Fibroblast of skin of left quadriceps (primary cell): ENCODE measurements at places on chromosomes 11 and 22.

- DNase-seq, result no peak
Measured at GRCh38 chr22:49422701-49423100, 405.0 kb downstream of the BRD1 start.

DNA sequence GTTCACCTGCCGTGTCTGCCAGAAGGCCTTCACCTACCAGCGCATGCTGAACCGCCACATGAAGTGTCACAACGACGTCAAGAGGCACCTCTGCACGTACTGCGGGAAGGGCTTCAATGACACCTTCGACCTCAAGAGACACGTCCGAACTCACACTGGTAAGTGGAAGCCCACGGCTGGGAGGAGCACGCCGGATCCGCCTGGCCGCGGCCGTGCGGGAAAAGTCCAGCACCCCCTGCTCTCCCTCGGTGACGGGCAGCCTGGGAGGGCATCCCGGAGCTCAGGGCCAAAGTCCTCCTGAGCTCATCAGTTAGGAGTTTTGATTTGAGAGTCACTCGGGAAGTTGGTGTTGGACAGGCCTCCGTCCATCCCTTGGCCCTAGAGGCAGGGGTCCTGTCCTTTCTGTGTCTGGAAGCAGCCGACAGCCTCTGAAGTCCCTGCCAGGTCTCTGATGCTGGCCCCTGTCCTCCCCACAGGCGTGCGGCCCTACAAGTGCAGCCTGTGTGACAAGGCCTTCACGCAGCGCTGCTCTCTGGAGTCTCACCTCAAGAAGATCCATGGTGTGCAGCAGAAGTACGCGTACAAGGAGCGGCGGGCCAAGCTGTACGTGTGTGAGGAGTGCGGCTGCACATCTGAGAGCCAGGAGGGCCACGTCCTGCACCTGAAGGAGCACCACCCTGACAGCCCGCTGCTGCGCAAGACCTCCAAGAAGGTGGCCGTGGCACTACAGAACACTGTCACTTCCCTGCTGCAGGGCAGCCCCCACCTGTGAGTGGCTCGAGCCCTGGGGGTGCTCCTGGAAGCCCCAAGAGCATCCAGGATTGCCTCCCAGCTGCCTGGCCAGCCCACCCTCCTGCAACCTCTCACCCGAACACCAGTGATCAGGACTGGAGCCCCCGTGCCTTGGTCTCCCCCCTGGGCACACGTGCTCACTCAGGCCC lies 8.0 kb downstream of the OVOL1 start:
- DNase-seq, result no peak

DNA sequence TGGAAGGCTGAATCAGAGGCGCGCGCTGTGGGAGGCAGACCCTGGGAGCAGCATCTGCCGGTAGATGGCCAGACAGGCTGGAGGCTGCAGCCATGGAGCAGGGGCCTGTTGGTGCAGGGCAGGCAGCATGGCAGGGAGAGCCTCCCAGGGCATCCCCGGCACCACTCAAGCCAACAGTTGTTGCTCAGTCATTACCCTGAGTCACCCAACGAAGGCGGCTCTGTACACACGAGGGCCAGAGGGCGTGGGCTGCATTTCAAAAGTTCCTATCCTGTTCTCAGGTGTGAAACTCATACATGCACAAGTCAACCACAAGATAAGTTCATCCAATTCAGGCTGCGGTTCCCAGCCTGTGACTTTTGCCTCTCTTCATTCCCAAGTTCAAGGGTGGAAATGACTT lies 2.6 kb downstream of the ANO1 start:
- DNase-seq, result no peak

- no peak for DNase-seq
Measured at GRCh38 chr11:6397636-6398035, 7.4 kb downstream of the SMPD1 start.

DNA sequence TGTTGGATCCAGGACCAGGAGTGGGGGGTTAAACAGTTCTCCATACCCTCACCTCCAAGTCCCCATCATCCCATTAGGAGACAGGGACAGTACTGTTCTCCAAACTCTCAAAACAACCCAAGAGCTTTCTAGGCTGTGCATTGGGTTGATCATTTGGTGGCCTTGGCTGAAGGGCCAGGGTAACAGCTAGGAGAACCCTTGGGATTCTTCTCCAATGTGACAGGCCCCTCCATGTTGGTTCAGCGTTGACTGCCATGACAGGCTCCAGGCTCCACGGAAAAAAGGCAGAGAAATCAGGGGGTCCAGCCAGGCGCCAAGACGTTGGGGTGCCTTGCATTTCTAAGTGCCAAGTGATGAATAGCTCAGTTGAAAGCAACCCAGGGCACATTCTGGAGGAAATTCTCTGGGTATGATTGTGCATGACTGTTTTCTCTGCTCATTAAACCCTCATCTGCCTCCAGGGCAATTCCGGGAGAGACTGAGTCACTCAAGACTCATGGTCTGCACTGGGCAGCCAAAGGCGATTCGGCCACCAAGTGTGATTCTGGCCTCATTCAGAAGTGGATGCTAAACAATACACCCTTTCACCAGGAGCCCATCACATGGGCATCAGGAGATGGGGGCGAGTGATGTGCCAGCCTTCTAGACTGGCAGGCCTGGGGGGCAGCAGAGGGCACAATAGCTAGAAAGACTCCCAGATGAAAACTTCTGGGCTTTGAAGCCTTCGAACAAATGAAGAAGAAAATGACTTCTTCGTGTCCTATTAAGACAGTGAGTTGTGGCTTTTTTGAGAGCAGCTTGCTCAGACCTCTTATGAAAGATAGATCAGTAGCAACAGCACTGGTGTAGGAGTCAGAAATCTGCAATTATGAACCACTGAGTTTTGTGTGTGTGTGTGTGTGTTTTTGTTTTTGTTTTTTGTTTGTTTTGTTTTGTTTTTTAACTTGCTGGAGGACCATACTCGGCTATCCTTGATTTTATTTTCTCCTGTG lies 27.7 kb downstream of the CD44 start:
- DNase-seq, result no peak

DNA sequence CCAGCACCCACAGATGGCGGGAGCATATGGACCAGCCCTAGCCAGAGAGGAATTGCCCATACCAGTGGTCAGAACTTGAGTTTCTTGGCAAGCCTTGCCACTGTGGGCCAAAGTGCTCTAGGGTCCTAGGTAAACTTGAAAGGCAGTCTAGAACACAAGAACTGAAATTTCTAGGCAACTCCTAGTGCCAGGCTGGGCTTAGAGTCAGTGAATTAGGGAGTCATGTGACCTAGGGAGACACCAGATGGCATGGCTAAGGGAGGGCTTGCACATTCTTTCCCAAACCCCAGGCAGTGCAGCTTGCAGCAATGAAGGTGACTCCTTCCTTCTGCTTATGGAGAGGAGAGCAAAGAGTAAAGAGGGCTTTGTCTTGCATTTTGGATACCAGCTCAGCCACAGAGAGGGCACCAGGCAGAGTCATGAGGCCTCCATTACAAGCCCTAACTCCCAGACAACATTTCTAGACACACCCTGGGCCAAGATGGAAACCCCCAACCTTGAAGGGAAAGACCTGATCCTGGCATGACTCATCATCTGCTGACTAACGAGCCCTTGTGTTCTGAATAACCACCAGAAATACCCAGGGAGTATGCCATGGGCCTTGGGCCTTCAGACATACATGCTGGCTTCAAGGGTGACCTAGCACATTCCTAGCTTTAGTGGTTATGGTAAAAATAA lies 19.2 kb upstream of the OR56A3 start:
- no peak for DNase-seq

DNA sequence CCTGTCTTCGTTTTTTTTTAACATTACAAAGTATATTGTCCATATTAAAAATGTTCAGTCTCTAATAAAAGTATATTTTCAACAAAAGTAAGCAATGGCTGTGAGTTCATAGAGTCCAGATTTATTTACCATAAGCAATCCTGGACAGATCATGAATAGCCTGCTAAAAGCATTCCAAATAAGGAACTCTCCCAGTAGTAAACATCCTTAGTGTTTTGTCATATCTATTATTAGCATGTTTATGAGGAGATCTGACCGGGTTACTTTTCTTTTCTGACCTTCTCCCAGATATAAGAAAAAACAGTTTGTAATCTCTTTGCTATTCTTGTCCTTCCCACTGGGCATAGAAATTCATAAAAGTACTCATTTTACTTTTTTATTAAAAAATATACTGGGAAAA lies 403.9 kb upstream of the ANO3 start:
- DNase-seq, result no peak

DNA sequence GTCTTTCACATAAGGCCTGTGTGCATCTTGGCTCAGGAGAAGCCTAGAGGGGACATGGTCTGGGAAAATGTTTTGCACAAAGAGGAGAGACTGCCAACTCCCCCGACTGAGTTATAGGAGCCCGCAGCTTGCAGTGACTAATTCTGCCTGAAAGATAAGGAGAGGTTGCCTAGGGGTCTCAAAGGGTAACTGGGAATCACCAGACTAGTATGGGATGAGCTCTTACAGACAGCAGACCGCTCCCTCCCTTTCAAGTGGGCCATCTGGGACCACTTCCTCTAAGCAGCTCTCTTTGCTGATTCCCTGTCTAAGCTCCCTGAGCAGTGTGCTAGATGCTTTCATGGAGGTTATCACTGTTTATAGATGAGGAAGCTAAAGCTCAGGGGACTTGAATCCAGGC lies 105.1 kb downstream of the TENM4 start:
- no peak for DNase-seq

DNA sequence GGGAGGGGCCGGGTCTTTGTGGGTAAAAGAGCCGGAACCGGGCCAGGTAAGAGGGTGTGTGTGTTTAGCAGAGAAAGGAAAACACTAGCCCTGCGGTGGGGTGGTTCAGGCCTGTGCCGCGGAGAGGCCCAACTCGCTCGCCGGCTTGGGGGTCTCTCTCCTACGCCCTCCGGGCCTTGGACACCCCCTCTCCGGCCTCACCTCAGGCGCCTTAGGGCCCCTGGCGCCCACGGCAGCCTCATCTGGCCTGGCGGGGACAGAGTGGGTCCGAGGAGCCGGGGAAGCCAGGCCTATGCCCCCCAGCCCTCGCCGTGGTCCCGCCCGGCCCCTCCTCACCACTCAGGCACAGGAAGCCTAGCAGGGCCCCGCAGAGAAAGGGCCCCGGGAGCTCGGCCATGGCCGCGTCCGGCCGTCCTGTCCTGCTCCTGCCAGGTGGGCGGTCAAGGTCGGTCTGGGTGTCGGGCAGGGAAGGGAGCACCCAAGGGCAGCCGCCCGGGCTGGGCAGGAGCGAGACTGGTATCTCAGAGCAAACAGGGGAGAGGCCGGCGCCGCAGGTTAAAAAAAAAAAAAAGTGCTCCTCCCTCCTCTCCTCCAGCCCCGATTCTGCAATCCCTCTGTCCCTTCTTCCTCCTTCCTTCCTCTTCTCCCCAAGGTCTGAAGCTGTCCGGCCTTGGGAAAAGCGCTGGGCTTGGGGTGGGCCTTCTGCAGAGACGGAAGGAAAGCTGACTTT lies at the start of gene VSIG2:
VSIG2 (minus strand) TSS at position 515 of the 730 bp plus-strand sequence; CDS start at position 397, 118 bp downstream.
- DNase-seq, result no peak

DNA sequence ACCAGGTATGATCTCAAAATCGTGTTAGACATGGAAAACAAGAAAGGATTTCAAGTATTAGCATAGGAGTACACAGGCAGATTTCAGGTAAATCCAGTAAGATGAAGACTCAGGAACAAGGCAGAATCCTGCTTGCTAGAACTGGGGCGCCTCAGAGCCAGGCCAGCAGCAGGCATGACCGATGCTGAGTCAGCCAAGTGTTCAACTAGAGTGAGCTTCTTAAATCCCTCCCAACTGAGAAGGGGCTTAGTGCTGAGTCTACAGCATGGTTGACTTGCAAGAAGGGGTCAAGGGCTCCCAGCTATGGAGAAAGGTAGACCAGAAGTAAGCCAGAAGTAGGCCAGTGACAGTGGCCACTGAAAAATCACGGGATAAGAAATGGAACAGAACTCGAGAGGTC lies 12.4 kb downstream of the GRAP2 start:
- no peak for DNase-seq

DNA sequence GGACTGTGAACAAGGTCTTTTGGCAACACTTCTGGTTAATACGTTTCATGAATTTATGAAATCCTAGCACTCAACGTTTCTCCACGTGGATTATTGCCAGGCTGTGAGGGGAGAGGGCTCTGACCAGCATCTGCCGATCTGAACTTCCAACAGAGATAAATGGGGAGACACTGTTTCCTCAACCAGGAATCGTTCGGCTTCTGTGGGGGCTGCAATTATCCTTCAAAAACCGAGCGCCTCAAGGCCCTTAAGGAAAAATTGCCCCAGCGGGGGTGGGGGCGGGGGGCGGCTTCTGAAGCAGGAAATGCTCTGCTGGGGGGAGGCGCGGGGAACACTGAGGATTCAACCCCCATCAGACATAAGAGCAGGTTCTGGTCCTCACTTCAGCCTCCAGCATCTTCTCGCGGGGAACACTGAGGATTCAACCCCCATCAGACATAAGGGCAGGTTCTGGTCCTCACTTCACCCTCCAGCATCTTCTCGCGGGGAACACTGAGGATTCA lies 155.6 kb downstream of the BRD1 start:
- DNase-seq, result no peak

DNA sequence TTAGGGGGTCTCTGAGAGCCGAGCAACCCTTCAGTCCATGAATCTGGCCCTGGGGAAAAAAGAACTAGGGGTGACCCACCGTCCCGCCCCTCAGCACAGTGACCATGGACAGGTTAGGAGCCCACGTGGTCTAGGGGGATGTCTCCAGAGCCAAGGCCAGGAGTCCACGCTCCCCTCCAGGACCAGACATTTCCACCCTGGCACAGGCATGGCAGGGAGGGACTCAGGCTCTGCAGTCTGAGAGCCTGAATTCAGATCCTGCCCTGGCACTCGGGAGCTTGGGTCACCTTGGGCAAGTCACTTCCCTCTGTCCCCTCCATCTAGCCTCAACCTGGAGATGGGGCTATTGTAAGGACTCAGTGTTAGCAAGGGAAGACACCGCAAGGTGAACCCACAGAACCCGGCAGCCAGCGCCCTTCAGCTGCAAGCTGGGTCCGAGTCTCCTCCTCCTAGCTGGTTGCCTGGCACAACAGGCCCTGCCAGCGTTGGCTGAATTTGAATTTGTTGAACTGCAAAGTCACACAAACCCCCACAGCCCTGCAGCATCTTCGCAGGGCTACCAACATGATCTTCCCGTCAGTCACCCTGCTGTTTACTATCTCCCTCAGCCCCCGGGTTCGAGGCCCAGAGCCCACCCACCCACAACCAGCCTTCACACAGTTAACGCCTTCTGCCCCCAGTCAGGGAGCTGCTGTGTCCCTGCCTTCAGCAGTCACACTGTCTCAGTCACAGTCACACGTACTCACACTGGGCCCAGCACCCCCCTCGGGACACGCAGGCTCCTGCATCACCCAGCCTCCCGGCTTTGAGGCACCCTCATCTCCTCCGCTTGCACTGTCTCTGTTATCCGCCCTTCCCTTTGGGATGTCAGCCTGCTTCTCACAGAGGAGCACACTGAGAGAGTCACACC lies 603 bp upstream of the PDGFB start:
- no peak for DNase-seq

GRCh38 chr22:25881210-25881755 lies 139.3 kb downstream of the MYO18B start:
- no peak for DNase-seq

GRCh38 chr11:118892964-118893363 lies 9.3 kb downstream of the CXCR5 start:
- no peak for DNase-seq

DNA sequence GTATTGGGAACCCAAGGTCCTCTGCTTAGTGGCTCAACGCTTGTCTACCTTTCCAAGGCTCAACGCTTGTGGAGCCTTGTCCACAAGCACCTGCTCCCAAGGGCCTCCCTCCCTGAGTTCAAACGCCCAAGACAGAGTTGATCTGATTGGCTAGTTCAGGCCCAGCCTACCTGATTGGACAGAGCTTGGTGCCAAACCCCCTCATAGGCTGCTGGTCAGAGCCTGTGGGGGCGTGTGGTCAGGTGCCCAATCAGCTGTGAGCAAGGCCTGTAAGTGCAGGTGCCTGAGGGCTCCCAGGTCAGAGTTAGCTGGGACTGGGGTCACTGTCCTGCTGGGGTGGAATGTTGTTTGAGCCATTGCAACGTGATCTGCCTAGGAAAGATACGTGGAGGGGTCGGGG lies 16.9 kb upstream of the TMPRSS6 start:
- no peak for DNase-seq
